ENCODE measurements at places on chromosomes 7 and 10.

DNA sequence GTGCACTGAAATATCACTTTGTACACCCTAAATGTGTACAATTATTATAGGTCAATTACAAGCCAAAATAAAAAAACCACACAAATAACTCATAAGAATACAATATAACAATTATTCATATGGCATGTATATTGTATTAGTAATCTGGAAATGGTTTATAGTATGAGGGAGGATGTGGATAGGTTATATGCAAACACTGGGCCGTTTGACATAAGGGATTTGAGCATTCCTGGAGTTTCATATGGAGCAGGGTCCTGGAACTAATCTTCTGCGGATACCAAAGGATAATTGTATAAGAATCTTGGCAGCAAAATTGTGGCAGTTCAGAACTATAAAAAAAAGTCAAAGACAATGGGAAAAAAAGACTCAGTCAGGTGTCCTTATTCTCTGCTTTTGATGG is 619.4 kb downstream of the CNTNAP2 start:
- no peak for DNase-seq

DNA sequence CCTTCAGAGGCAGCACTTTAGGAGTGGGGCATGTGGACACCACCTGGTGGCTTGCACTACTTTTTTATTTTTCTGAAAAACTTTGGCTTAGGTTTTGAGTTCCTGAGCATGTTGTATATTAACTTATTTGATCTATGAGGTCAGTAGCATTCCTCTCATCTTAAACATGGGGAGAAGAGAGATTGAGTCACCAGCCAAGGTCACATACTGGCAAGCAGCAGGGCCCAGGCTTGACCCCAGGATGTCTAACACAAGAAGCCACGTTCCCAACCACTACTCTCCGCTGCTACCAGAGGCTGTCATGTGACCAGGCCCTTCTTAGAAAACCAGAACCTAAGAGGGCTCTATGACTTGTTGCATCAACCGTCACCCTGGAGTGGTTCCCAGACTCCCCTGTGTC is 210.3 kb upstream of the GPR26 start:
- DNase-seq: no peak

GRCh38 chr7:31497516-31497915 is 16.4 kb upstream of the ITPRID1 start:
- no peak for DNase-seq

- DNase-seq: no peak
Measured at GRCh38 chr10:111766464-111766863, 417.1 kb downstream of the GPAM start.

DNA sequence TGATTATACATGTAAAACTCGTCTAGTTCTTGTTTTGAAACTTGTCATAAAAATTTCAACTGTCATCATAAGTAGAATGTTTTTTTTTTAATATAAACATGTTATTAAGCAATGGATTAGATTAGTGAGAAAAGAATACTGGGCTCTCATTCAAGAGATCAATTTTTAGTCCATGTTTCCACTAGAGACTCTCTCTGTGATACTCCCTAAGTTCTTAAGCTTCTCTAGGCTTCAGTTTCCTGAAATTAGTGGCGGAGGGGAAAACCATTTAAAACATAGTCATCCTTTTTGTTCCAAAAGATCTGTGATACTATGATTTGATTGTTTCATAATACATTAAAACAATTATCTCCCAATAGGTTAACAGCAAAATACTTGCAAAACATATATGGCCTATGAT is 142.2 kb downstream of the AGMO start:
- no peak for DNase-seq
